ENCODE measurements at places on chromosomes 16 and 17.
A peak's percentile ranks its signal among the peaks of the same experiment; 100 is the strongest.

DNA sequence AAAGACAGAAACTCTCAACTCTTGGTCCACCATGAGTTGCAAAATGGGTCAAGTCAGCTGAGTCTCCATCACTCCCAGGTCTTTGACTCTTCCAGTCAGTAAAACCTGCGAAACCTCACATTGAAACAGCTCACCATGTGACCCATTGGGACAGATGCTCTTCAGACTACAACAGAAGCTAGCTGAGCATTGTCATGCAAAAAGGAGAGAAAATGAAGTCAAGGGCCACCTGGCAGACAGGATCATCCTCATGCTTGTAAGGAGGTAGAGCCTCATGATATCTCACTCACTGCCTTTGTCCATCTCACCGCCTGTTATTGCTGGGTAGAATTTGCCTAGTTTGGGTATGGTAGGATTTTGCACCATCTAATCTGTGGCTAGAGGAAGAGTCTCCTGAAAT is 50.2 kb downstream of the MAF start:
- H3K4me3 ChIP-seq = no peak overlapping the region
- H3K36me3 ChIP-seq = no peaks in the 10 kb centered on the region
- ATAC-seq = no peak
- H3K27me3 ChIP-seq = no peaks in the 10 kb centered on the region
- H3K4me1 ChIP-seq = no peaks in the 10 kb centered on the region

GRCh38 chr16:8847623-8848022 is 21.2 kb downstream of the CARHSP1 start:
- peaks cover 16% of the 10 kb centered on the region for H3K4me1 ChIP-seq
- H3K27ac ChIP-seq = no peak overlapping the region
- no peak overlapping the region for H3K4me3 ChIP-seq
- H3K36me3 ChIP-seq = peaks cover 91% of the 10 kb centered on the region
- no peaks in the 10 kb centered on the region for H3K27me3 ChIP-seq

DNA sequence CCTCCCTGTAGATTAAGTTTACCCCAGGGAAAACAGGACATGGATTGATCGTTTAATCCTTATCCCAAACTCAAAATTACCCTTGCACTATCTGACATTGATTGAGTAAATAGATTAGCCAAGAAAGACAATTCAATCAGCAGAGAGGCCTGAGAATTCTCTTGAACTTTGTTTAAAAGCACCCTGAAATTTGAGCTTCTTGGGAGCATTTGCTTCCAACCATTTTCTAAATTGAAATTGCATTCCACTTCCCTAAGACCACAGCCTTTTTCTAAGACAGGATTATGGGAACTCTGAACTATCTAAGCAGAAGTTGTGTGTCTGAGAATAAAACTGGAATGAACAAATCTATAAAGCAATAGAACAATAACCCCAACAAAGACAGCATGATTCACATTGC is 76.6 kb upstream of the TNRC6A start:
- no peaks in the 10 kb centered on the region for H3K36me3 ChIP-seq
- H3K27ac ChIP-seq = no peak overlapping the region
- no peak for ATAC-seq
- no peak overlapping the region for H3K4me3 ChIP-seq
- H3K4me1 ChIP-seq = no peaks in the 10 kb centered on the region

DNA sequence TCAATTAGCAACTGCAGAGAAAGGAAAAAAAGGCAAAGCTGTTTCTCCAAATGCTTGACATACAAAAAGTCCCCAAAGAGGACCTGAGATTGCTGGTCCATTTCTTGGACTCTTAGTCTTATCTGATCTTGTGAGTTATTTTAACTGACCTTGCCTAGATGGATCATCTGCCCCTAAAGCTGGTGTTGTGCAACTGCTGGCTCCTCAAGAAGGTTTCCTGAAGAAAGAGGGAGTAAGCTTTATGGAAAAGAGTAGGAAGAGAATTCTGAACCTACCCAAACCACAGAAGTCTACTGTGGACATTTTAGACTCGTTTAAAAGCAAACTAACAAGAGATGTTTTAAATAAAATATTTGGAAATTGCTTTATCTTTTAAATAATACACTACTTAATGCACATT is 140.0 kb upstream of the HS3ST3A1 start:
- no peaks in the 10 kb centered on the region for H3K36me3 ChIP-seq
- H3K4me1 ChIP-seq = no peaks in the 10 kb centered on the region
- H3K4me3 ChIP-seq = no peak overlapping the region
- H3K27me3 ChIP-seq = peaks cover 13% of the 10 kb centered on the region
- H3K27ac ChIP-seq = no peak overlapping the region
- no peak for ATAC-seq

- H3K4me1 ChIP-seq = no peaks in the 10 kb centered on the region
- no peaks in the 10 kb centered on the region for H3K27me3 ChIP-seq
- no peak for ATAC-seq
- no peak overlapping the region for H3K4me3 ChIP-seq
Observed at GRCh38 chr16:70698901-70699300, 13.0 kb upstream of the MTSS2 start.

GRCh38 chr17:74856112-74856511 is 3.6 kb downstream of the GRIN2C start:
- no peak overlapping the region for H3K27ac ChIP-seq
- ATAC-seq = no peak
- H3K4me3 ChIP-seq = no peak overlapping the region
- H3K4me1 ChIP-seq = no peaks in the 10 kb centered on the region
- peaks cover 56% of the 10 kb centered on the region for H3K27me3 ChIP-seq

- no peaks in the 10 kb centered on the region for H3K4me1 ChIP-seq
- peaks cover 18% of the 10 kb centered on the region for H3K27me3 ChIP-seq
- no peaks in the 10 kb centered on the region for H3K36me3 ChIP-seq
- no peak overlapping the region for H3K27ac ChIP-seq
- no peak for ATAC-seq
- H3K4me3 ChIP-seq = no peak overlapping the region
Observed at GRCh38 chr17:34675143-34675542, 95.8 kb downstream of the TMEM132E start.

DNA sequence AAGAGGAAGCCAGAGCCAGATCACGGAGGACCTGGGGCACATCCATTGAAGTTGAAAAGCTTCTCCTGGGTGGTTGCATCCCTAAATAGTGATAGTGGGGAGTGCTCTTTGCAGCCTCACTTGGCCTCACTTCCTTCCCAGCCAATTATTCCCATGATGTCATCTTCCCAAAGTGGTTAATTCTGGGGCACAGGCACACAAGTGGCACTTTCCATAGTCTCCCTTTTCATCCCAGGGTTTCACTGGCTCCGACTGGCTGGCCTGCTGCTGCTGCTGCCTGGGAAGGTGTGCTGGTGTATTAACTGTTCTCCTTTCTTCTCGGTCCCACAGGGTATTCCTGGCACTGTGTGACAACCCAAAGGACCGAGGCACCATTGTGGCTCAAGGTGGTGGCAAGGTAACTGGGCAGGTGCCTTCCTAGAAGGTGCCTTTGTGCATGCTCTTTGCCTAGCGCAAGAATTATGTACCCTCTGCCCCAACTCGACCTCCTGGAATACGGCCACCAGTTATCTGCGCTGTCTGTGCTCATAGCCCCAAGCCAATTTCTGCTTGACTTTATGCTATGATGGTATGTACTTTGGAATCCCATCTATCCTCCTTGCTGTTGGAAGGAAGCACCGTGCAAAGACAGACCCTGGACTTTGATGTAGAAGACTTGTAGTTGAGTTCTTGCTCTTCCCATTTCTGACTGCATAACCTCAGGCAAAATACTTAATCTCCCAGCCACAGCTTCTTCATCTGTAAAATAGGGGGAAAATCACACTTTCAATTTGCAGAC is 18.4 kb downstream of the SLC35G3 start:
- H3K4me1 ChIP-seq = peaks cover 51% of the 10 kb centered on the region
- H3K36me3 ChIP-seq = no peaks in the 10 kb centered on the region
- H3K27ac ChIP-seq = no peak overlapping the region
- H3K4me3 ChIP-seq = no peak overlapping the region

- peaks cover 28% of the 10 kb centered on the region for H3K4me1 ChIP-seq
- peak overlapping the region; percentile 92 for H3K4me3 ChIP-seq
- ATAC-seq = no peak
- H3K27ac ChIP-seq = peak overlapping the region; percentile 79
Observed at GRCh38 chr17:5466295-5466694, 2.5 kb downstream of the DHX33 start.

GRCh38 chr17:60463157-60463835 is 41.0 kb downstream of the CHCT1 start:
- no peaks in the 10 kb centered on the region for H3K4me1 ChIP-seq
- no peak for ATAC-seq
- H3K27me3 ChIP-seq = no peaks in the 10 kb centered on the region

- H3K4me1 ChIP-seq = no peaks in the 10 kb centered on the region
- ATAC-seq = no peak
- no peak overlapping the region for H3K27ac ChIP-seq
Observed at GRCh38 chr17:34242587-34243363, 12.3 kb upstream of the CCL2 start.

GRCh38 chr17:65197201-65197600 is 60.0 kb downstream of the RGS9 start:
- no peak overlapping the region for H3K27ac ChIP-seq
- H3K4me3 ChIP-seq = no peak overlapping the region
- peaks cover 8% of the 10 kb centered on the region for H3K4me1 ChIP-seq
- no peaks in the 10 kb centered on the region for H3K27me3 ChIP-seq
- ATAC-seq = no peak

DNA sequence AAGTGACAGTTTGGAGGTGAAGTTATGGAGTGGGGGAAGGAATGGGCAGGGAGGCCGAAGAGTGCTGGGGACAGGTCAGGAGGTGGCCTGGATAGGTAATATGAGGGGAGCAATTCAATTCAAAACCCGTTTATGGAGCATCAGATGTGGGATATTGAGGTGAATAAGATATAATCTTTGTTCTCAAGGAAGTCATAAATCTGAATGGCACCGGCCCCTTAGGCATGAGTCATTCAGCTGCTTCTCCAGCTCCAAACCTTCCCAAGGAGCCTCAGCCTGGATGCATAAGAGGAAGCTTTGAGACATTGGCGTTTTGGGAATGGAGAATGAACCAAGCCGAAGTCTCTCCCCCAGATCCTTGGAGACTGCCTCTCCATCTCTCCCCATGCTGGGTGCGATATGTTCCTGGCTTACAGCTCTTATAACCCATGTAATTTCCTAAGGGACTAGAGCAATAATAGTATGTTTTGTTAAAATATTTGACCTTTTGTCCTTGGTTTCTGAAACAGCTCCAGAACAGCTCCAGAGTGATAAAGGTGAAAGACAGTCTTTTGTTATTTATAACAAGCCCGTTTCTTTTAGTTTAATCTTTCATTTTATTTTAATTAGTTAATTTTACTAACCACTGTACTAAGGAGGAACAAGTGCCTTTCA is 1.7 kb downstream of the TUBG2 start:
- H3K4me3 ChIP-seq = no peak overlapping the region
- H3K4me1 ChIP-seq = peaks cover 10% of the 10 kb centered on the region
- no peak for ATAC-seq
- H3K27ac ChIP-seq = no peak overlapping the region
- peaks cover 12% of the 10 kb centered on the region for H3K36me3 ChIP-seq

DNA sequence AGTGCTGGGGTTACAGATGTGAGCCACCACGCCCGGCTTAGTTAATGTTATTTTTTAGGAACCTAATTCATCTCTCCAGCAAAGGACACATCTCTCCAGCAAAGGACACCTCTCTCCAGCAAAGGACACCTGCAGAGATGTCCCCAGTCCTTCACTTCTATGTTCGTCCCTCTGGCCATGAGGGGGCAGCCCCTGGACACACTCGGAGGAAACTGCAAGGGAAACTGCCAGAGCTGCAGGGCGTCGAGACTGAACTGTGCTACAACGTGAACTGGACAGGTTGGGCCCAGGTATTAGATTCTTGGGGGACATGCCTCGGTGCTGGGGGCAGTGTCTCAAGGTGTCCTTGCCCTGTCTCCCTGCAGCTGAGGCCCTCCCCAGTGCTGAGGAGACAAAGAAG is 4.7 kb downstream of the PFAS start:
- no peak overlapping the region for H3K27ac ChIP-seq
- peaks cover 15% of the 10 kb centered on the region for H3K4me1 ChIP-seq
- H3K27me3 ChIP-seq = no peaks in the 10 kb centered on the region
- no peak for ATAC-seq
- no peak overlapping the region for H3K4me3 ChIP-seq

GRCh38 chr17:2302778-2303203 is 794 bp downstream of the SMG6 start:
- no peaks in the 10 kb centered on the region for H3K27me3 ChIP-seq
- peaks cover 17% of the 10 kb centered on the region for H3K4me1 ChIP-seq
- peak overlapping the region; percentile 86 for H3K4me3 ChIP-seq

- H3K27me3 ChIP-seq = peaks cover 4% of the 10 kb centered on the region
- H3K36me3 ChIP-seq = no peaks in the 10 kb centered on the region
- peak overlapping the region; percentile 83 for H3K4me3 ChIP-seq
- peaks cover 7% of the 10 kb centered on the region for H3K4me1 ChIP-seq
- no peak for ATAC-seq
Observed at GRCh38 chr16:14069818-14070217, 1.3 kb upstream of the MRTFB start.

DNA sequence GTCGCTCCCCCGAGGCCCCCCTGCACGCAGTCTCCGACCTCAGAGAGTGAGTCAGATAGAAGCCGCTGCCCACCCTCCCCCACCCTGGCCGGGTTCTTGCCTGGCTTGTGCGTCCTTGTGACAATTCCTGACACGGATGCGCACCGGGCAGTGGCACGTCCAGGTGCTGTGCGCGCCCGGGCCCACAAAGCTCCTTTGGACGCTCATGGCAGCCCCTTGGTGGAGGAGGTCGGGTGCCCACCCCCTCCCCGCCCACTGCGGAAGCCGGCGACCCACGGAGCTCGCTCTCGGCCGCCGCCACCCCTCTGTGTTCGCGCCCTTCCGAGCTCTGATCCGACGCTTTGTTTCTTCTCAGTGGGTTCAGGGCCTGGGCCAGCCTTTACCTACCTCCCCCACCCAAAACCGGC is 662 bp upstream of the TUBB3 start:
- H3K4me3 ChIP-seq = peak overlapping the region; percentile 36
- H3K27ac ChIP-seq = no peak overlapping the region
- ATAC-seq = no peak
- H3K36me3 ChIP-seq = no peaks in the 10 kb centered on the region
- peaks cover 12% of the 10 kb centered on the region for H3K4me1 ChIP-seq

GRCh38 chr17:32279891-32280716 is 14.5 kb downstream of the RHBDL3 start:
- H3K36me3 ChIP-seq = no peaks in the 10 kb centered on the region
- no peaks in the 10 kb centered on the region for H3K4me1 ChIP-seq

- H3K36me3 ChIP-seq = no peaks in the 10 kb centered on the region
- H3K27ac ChIP-seq = no peak overlapping the region
- no peak overlapping the region for H3K4me3 ChIP-seq
- ATAC-seq = no peak
- H3K4me1 ChIP-seq = no peaks in the 10 kb centered on the region
Observed at GRCh38 chr17:71530248-71530647, 590.6 kb upstream of the SOX9 start.

DNA sequence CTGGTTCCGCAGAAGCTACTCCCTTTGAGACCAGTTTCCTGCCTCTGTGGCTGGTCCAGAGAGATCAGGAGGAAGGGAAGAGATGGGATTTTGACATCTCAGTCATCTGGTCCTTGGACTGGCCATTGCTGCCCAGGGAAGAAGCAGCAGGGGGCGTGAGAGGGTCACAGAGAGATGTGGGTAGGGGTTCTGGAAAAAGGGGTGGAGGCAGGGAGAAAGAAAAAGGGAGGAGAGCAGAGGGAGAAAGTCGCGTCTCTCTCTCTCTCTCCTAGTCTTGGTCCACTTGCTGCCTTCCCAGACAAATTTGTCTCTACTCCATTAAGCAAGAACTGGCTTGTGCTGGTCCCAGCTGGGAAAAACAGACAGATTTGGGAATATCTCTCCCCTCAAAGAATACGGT is 4.4 kb downstream of the SHBG start:
- no peak overlapping the region for H3K27ac ChIP-seq
- H3K27me3 ChIP-seq = no peaks in the 10 kb centered on the region
- peak; percentile 35 for ATAC-seq
- no peaks in the 10 kb centered on the region for H3K36me3 ChIP-seq
- H3K4me1 ChIP-seq = no peaks in the 10 kb centered on the region
